ENCODE measurements at places on chromosomes 3 and 15.

DNA sequence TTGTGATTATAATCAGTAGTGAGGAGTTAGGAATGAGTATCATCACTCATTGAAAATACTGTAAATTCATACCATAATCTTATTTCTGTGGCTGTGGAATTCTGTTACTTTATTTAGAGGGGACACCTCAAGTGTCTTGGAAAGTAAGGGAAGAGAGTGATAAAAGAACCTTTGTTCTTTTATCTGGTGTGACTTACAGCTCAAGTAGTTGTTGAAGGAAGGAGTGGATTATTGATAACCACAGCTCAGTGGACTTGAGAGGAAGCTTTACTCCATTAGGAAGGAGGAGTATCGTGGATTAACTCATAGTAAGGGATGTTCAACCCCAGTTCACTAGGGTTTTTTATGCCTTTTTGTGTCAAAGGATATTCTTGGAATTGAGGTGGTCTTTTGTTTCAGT, 32.2 kb upstream of the FAH start:
- no peak for DNase-seq

DNA sequence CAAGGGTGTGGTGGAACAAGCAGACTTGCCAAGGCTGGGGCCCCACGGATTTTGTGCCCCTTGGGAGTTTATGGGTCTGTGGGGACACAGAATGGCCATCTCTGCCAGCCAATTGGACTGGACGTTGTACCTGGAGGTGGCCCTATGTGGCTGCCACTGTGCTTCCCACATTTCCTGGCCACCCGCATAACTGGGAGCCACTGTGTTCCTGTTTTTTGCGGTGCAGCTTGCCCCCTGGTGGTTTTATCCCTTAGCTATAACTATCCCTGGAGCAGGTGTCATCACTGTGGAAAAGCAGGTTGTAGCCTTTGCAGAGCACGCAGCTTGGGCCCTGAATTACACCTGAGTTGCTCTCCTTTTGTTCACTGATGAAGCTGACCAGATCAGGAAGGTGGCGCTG, 306.3 kb downstream of the ZPLD1 start:
- no peak for DNase-seq

DNA sequence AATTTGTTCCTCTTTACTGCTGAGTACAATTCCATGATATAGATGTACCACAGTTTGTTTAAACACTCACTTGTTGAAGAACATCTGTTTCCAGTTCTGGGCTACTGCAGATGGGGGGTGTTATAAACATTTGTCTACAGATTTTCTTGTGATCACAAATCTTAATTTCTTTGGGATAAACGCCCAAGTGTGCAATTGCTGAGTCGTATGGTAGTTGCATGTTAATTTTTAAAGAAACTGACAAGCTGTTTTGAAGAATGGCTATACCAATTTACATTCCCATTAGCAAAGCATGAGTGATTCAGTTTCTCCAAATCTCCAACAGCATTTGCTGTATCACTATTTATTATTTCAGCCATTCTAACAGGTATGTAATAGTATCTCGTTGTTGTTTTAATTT, 242.0 kb upstream of the MRPL3 start:
- DNase-seq: no peak

GRCh38 chr15:49847423-49848281, 226.8 kb downstream of the DTWD1 start:
- no peak for DNase-seq

GRCh38 chr3:129379582-129380358, 48.7 kb downstream of the EFCAB12 start:
- no peak for DNase-seq

- no peak for DNase-seq
These were observed 678.4 kb downstream of the ROBO2 start for GRCh38 chr3:77718311-77718710.

DNA sequence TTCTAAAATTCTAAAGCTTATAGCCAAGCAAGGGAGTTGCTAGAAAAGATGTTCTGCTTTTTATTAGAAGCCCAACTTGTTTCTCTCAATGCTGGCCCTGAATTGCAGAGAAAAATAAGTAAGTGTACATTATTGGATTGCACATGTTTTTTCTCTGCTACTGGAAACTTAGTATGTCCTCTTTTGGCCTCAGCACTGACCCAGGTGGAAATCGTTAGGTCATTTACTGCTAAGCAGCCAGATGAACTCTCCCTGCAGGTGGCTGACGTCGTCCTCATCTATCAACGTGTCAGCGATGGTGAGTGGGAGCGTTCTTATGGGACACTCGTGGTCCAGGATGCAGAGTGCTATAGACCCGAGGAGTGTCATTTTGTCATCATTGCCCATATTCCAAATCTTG, 69.8 kb downstream of the DHX36 start:
- DNase-seq: no peak

GRCh38 chr3:111748132-111748531, 110.9 kb upstream of the PHLDB2 start:
- no peak for DNase-seq

GRCh38 chr3:169295912-169296570, 367.5 kb downstream of the MECOM start:
- DNase-seq: no peak

Measured in thyroid gland (tissue), 4 donors.